Activated T-cell treated with anti-CD3 and anti-CD28 coated beads, Interleukin-2, amount 50 U/mL, for 4 hours (primary cell): ENCODE measurements at places on chromosomes 16 and 17.

- no peak for DNase-seq
These were observed 1570.0 kb upstream of the GOT2 start for GRCh38 chr16:60304066-60304465.

DNA sequence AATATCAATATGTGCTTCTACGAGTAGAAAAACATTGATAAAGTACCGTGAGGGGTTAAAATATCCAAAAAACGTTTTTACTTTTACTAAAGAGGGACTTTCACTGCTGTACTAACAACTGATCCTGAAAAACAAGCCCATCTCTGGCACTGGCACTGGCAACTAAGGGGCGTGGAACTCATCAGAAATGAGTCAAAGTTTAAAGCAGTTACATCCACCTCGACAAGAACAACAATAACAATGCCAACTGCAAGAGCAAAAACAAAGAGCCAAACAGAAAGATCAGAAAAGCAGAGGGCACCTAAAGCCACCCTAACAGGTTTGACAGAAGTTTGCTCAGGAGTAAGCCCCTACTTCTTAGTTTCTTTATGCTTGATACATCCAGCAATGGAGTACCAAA, 13.1 kb downstream of the MBTPS1 start:
- no peak for DNase-seq

DNA sequence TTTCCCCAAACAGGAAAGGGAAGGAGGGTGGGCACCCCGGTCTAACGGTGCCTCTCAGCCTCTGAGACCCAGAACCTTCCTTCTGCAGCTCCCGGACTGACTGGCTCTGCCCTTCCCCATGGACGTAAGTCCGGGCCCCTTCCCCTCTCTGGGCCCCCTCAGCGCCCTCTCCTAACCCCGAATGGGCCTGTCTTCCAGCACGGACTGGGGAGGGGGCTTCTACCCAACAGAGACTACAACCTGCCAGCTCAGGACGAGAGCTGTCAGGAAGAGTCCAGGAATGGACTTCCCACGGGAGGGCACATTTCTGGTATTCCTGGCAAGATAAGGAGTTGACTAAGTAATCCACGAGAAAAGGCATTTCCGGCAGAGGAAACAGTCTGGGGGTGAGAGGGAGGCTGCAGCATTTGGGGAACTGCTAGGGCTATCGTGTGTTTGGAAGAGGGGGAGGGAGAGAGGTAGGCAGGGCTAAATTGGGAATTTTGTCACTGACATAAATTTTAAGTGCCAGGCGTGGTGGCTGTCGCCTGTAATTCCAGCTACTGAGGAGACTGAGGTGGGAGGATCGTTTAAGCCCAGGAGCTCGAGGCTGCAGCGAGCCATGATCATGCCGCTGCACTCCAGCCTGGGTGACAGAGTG, 12.1 kb upstream of the ALDOA start:
- no peak for DNase-seq

DNA sequence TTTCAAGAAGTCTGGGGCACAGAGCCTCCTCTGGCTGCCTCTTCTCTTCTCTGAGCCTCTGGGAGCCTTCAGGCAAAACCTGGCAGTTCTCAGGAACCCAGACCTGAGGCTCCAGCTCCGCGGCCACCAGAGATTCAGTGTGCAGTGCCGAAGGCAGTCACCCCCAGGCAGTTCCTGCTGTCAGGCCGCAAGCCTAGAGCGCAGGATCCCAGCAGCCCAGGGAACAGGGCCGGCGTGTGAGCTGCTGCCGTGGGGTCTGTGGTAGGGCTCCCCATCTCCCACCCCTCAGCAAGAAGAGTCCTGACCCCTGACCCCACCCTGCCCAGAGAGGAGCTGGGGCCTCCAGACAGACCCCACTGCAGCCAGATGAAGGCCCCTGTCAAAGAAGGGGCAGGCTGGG, 78.2 kb downstream of the AMFR start:
- no peak for DNase-seq

- DNase-seq = no peak
These were observed 52.9 kb upstream of the ETV4 start for GRCh38 chr17:43599046-43599395.

- no peak for DNase-seq
These were observed 339.8 kb upstream of the PSMD7 start for GRCh38 chr16:73956587-73957494.

DNA sequence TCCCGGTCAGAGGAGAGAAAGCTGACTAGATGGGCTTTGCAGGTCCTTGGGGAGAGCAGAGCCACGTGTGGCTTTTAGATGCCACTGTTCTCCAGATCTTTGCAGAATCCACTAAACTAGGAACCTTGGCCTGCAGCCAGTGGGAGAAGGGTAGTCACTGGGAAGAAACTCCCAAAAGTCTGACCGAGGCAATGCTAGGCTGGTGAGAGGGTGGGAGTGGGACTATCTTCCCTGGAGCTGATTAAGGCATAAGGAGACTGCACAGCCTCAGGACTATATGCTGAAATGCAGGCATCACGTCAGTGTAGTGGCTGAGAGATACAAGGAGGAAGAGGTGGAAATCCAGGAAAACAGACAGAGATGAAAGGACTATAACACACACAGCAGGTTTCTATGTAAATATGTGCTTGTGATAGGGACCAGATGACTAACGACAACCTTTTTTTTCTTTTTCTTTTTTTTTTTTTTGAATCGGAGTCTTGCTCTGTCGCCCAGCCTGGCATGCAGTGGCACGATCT, 2.2 kb upstream of the GSDMA start:
- no peak for DNase-seq

DNA sequence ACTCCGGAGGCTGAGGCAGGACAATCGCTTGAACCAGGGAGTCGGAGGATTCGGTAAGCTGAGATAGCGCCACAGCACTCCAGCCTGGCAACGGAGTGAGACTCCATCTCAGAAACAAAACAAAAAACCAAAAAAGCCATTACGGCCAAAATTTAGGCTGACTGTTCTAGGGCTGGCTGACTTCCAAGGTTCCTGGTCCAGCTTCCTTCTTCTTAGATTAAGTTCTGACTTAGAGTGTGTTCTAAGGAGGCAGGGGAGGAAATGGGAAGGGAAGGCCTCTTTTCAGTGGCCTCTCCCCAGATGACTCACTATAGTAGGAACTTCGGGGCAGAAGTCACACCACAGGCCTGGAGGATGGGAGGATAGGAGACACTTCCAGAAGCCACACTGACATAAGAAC, 27.7 kb upstream of the CLEC18B start:
- no peak for DNase-seq

GRCh38 chr17:35117984-35118383, 1.7 kb downstream of the RAD51D start:
- peak; percentile 20 for DNase-seq

- DNase-seq = no peak
These were observed 366.2 kb upstream of the TNRC6C start for GRCh38 chr17:77592106-77592865.

DNA sequence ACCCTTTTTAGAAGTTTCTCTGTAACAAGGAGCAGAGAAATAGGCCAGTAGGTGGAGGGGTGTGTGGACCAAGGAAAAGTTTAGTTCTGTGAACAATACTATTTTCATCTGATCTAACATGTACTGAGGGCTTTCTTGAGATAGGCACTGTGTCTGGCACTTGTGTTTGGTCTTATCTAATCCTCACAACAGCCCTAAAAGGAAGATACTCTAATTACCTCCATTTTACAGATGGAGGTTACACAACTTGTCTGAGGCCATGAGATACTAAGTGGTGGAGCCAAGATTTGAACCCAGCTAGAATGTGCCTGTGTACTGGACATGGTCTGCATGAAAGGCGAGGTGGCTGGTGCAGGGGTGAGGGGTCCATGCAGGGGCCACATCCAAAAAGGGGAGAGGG, 4.5 kb downstream of the TNFSF12 start:
- no peak for DNase-seq

- no peak for DNase-seq
These were observed 528 bp downstream of the TERB1 start for GRCh38 chr16:66800856-66801255.

- DNase-seq = no peak
These were observed 4.1 kb downstream of the B3GNT9 start for GRCh38 chr16:67146523-67147357.

DNA sequence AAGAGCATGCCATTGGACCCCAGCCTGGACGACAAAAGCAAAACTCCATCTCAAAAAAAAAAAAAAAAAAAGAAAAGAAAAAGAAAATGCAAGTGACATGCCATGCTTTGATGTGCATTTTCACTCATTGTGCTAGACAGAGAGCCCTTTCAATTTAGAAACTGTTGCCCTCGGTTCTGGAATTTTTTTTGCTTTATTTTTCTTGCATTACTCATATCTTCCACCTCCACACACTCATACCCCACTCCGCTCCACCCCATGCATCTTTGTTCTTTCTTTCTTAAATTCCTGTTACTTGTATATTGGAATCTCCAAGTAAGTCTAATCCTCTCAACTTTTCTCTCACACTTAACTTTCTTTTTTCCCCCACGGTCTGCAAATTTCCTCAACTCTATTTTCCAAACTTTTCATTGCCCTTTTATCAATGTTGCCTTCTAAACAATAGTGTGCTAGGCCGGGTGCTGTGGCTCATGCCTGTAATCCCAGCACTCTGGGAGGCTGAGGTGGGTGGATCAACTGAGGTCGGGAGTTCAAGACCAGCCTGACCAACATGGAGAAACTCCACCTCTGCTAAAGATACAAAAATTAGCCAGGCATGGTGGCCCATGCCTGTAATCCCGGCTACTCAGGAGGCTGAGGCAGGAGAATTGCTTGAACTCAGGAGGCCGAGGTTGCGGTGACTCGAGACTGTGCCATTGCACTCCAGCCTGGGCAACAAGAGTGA, 16.8 kb upstream of the SUZ12 start:
- DNase-seq = no peak

DNA sequence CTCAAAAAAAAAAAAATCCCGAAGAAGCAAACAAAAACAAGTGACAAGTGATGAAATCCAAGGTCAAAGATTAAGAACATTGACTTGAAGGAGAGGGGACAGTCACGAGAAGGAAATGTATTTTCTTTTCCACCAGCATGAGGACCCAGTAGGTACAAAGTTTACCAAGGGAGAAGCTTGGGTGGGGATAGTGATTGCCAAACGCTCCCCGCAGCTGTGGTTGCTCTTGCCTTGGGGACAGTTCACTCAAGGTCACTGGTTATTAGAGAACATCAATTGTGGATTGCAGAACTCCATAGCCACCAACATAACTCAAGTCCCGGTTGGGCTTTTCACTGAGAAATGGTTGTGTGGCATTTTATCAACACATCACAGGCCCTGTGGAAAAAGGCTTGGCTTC, 27.0 kb downstream of the RSL1D1 start:
- DNase-seq = no peak

DNA sequence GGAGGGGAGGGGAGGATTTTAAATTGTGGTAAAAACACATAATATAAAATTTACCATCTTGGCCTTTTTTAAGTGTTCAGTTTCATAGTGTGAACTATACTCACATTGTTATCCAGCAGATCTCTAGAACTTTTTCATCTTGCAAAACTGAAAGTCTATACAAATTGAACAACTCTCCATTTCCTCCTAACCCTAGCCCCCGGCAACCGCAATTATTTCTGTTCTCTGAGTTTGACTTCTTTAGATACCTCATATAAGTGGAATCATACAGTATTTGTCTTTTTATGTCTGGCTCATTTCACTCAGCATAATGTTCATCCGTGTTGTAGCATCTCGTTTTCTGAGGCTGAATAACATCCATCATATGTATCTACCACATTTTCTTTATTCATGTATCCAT, 30.0 kb upstream of the MRTFB start:
- no peak for DNase-seq

DNA sequence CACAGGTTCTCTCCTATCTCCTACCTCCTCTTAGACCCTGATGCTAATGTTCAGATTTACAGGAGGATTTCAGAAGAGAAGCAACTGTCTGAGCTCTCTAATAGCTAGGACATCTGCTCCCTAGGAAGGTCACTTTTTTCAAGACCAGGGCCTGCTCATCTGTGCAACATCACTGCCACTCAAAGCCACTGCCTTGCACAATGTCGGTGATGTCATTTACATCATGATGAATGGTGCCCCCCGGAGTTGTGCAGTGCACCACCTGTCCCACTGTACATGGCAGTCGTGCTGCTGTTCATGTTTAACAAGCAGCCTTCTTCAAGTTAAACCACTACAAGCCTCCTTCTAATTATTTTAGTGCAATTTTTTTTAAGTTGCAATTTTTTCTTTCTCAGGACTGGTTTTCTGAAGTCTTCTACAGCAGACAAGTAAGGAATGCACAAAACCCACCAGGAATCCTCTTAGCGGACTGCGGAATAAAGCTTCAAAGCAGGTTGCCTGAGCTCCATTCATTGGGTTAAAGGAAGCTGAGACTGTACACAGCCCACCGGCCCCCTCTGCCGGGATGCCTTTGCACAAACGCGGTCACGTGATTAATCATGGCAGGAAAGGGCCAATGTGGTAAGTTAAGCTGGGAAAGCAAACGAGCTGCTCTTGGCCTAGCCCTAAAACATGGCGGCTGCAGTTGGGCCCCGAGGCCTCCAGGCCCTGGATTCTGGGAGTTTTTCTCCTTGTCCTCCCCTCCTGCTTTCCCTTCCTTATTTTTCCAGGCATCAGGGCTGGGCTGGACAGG, 74.1 kb downstream of the MYH11 start:
- no peak for DNase-seq
